Activated T-cell treated with anti-CD3 and anti-CD28 coated beads, Interleukin-2, amount 50 U/mL, for 72 hours (primary cell): ENCODE measurements at places on chromosomes 2 and 18. TPM values are rescaled to one million over a fixed set of nuclear protein-coding genes. Genes with fewer than 3 reads are reported as not detected.

The IL1A gene
- total RNA-seq, result 1.4 TPM

The GDF7 gene
- total RNA-seq, result not detected

- no peaks in the 10 kb centered on the region for H3K4me1 ChIP-seq
- H3K27me3 ChIP-seq, result no peaks in the 10 kb centered on the region
- H3K4me3 ChIP-seq, result no peak overlapping the region
- no peak overlapping the region for H3K27ac ChIP-seq
- H3K36me3 ChIP-seq, result no peaks in the 10 kb centered on the region
- DNase-seq, result no peak
Measured at GRCh38 chr18:7728297-7728696, 161.2 kb downstream of the PTPRM start.

DNA sequence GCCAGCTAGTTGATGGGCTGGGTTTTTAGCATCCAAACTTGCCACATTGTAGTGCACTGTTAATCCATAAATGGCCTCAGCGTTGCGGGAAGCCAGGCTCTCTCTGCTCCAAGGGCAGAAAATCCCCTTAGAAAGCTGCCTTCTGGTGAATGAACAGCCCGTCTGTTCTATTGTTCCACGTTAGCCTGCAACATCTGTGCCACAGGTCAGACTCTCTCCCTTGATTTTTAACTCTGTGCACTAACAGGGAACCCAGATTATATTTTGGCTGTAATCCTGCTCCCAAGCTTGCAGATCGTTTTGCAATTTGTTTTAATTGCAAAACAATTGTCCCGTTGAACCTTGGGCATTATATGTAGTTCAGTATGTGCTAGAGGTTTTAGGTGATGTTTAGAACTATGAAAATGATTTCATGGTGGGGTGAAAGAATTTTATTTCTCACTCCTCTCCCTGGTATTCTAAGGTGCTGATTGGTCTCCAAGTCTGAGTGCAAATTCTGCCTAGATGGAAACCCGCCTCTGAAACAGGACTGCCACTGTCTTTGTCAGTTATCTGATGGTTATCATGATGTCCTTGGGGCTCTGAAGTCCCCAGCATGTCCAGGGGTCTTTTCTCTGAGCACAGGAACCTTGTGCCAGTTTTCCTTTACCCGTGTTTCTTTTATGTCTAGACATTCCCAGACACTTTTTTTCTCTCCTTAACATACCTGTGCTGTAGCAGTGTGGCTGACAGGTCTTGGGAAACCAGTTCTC, 106.6 kb downstream of the MAP4K4 start:
- no peak overlapping the region for H3K4me3 ChIP-seq
- peaks cover 39% of the 10 kb centered on the region for H3K4me1 ChIP-seq
- no peaks in the 10 kb centered on the region for H3K27me3 ChIP-seq
